CD4-positive, alpha-beta T cell treated with Interleukin-4 for 1 hour (primary cell): ENCODE measurements at places on chromosomes 13 and 19.

- DNase-seq: no peak
These were observed 5.8 kb upstream of the ERCC2 start for GRCh38 chr19:45376045-45376724.

- no peak for DNase-seq
These were observed 8.3 kb downstream of the TEX29 start for GRCh38 chr13:111328574-111329410.

- no peak for DNase-seq
These were observed 330.1 kb downstream of the SPRY2 start for GRCh38 chr13:80010846-80011245.

GRCh38 chr13:39379667-39380655, 223.0 kb downstream of the LHFPL6 start:
- DNase-seq: no peak

DNA sequence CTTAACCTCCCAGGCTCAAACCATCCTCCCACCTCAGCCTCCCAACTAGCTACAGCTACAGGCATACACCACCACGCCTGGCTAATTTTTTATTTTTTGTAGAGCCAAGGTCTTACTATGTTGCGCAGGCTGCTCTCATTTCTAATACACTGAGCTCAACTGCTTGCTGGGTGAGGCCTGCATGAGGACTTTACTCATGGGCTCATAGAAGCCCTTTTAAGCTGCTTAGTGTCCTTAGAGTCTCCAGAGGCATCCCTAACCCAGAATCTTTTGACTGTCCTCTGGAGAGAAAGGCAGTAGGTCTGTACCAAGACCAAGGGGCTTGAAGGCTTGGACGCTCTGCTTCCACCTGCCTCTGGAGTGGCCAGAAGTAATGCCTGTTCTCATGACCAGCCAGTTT, 141.6 kb downstream of the TM9SF2 start:
- no peak for DNase-seq

DNA sequence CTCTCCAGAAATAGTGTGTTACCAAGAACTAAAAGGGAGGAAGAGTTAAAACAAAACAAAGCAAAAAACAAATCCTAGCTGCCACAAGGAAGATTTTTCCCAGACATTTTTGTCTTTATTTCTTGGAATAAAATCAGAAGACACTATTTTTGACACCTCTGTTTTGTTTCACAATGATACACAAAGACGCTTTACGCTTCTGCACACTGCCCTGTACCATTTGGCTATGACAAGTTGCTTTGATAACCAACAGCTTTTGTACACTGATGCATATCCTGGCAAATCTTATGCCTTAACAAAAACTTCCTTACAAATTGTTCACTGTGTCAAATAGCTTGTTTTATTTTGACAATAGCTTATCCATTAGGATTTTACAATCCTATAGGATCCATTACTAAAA, 103.5 kb upstream of the RAP2A start:
- no peak for DNase-seq

DNA sequence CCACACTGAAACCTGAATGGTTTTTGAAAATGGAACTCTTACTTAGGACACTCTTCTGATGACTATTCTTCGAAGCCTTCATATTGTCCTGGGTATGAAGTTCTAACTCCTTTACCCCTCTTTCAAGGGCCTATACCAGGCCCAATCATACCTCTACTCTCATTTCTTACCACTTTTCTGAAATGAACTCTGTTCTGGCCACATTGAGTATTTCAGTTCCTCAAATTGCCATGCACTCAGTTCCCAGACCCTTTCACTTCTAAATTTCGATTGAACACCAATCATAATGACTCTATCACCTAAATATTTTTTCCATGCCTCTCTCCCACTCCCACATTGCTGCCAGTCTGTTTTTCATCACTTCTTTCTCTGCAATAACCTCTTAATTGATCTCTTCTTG, 53.7 kb downstream of the LACC1 start:
- DNase-seq: no peak

DNA sequence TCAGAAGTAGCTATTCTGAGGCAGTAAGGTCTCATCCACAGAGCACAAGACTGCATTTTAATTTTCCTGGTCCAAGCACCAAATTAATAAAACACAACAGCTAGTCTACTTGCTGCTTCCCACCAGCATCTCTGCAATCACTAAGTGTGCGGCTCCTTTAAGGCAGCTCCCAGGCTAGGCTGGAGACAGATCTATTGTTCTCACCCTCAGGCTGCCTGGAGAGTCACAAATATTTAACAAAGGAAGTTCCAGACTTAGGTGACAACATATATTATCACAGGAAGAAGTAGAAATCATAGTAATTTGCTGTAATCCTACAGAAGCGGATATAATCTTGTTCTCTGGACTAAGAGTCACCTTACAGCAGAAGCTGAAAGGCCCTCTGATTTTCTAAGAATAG, 2.2 kb upstream of the EID2 start:
- DNase-seq: no peak

GRCh38 chr19:2634228-2634951, 68.1 kb downstream of the GNG7 start:
- DNase-seq: no peak

GRCh38 chr13:94327318-94327717, 152.2 kb downstream of the DCT start:
- no peak for DNase-seq

GRCh38 chr13:84500016-84500415, 617.7 kb upstream of the SLITRK1 start:
- DNase-seq: no peak

DNA sequence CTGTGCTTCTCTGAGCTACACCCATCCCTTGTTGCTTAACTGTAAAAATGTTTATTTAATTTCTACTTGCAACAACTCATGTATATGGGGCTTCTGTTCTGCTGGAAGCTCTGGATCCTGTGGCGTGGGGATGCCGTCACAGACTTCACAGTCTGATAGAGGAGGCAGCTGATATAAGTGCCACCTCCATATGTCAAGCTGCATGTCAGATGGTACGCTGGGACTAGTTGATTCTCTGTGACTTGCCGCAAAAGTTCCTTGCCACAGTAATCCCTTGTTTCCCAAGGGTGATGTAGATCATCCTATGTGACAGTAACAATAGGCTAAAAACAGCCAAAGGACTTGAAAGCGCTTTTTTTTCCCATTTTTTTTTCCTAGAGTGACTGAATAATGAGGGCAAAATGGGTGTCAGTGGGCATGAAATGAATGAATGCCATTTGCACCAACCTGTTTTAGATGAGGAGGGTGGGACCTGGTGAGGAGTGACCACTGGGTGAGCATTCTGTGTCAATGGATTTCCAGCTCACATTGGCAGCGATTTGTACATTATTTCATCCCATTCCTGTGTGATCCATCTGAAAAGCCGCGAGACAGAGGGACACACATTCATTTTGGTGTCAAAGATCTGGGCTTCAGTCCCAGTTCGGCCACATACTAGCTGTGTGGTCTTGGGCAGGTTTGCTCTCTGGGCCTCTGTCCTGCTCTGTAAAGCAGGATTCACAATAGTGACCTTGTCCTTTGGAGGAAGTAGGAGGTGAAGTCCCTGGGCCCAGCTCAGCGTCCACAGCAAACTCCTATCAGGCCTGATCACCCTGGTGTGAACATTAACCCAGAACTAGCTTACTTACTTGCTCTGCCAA, 88.9 kb upstream of the RNF113B start:
- DNase-seq: no peak
